ENCODE measurements at places on chromosomes 6 and 20.

GRCh38 chr6:15768999-15769398 lies 106.2 kb upstream of the DTNBP1 start:
- DNase-seq, result no peak

DNA sequence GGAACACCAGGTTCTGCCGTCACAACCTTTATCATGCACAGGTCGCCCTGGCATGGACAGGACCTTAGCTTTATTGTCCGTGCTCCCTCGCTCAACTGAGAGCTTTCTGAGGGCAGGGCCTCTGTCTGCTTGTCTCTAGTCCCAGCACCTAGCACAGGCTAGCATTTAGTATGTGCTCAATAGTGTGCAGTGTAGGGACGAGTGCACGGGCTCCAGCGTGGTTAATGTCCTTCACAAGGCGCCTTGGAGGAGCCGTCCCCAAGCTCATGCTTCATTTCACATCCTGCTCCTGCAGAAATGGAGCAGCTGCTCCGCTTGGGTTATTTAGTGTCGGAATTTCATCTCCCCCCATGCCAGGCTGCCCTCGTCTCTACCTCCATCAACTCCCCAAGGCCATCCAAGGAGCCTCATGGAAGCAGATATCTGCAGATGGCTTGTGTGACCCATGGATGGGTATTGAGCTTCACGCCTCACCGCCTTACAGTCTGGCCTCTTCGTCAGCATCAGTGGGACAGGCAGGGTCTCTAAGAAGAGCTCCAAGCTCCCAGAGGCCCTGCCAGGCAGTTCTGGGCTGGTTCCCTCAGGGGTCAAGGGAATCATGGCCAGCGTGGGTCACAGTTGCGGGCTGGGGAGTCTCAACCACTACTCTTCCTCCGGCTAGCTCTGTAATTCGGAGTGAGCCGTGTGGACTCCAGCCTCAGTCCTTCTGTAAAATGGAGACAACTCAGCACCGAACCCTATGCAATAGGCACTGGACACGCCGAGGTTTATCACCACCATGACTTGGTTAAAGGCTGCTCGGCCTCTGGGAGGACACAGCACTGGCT lies 60.8 kb upstream of the APCDD1L start:
- DNase-seq, result no peak

- no peak for DNase-seq
These were observed 39.8 kb upstream of the HBS1L start for GRCh38 chr6:135094403-135094821.

GRCh38 chr20:4370851-4371250 lies 350.9 kb upstream of the PRND start:
- DNase-seq, result no peak

DNA sequence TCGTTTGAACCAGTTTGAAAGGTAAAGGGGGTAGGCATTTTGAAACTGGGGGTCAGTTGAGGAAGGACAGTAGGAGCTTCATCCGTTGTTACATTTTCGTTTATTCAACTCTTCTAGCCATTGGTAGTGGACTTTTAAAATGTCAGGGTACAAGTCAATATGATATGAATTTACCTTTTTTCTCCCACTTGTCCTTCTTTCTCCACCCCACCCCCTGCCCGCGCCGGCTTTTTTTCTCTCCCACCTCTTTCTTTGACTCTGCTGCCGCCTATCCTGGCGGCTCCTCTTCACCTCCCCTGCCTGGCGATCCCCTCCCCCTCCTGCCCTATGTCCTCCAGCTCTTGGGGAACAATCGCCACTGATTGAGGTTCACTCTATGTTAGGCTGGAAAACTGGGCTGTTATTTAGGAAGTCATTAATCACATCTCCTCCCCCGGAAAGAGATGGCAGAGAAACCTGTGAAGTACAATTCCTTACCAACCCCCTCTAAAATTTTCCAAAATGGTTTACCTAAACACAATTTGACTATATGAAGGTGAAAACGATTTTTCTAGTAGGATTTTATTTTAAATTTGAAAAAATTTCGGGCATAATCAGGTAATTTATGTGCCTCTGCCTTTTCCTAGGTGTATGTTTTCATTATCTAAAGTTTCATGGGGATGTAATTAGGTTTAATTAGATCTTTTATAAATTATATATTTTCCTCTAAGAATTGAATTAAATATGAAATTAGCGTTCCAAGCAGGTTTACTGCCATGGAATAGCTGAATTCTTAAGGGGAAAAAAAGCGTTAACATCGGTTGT lies 778 bp upstream of the LIN28B start:
- no peak for DNase-seq

DNA sequence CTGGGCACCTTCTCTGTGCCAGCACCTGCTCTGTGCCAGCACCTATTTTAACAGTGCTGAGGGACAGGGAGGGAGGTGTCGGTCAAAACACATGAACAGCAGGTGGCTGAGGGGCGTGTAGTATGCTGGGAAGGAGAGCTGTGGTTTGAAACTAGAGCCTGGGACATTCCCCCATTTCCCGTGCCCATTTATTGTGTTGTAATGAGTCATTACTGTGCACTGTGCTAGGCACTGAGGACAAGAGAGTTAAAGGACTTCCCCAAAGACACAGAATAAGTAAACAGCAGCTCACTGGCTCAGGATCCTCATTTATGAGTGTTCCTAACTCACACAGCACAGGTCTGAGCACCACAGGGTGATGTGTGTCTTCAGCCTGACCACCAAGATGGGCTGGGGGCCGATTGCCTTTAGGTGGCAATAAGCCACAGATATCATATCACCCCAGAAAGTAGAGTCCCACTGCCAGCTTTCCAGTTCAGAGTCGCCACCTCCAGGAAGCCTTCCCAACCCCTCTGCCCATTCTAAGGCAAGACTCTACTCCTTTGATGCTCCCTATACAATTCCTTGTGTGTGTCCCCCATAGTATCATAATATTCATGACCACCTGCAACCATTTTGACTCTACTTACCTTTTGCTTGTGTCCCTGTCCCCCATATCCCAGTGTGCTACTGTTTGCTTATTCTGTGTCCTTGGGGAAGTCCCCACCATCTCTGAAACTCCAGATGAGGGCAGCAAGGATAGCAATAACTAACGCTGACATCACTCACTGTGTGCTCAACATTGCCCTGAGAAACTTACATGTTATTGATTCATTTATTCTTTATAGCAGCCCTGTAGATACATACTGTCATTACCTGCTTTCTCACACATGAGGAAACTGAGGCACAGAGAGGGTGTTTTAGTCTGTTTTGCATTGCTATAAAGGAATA lies 87.3 kb downstream of the TOX2 start:
- no peak for DNase-seq

GRCh38 chr6:56891754-56892153 lies 63.2 kb upstream of the BEND6 start:
- DNase-seq, result no peak

GRCh38 chr6:30926644-30927043 lies 5.3 kb downstream of the SFTA2 start:
- no peak for DNase-seq

DNA sequence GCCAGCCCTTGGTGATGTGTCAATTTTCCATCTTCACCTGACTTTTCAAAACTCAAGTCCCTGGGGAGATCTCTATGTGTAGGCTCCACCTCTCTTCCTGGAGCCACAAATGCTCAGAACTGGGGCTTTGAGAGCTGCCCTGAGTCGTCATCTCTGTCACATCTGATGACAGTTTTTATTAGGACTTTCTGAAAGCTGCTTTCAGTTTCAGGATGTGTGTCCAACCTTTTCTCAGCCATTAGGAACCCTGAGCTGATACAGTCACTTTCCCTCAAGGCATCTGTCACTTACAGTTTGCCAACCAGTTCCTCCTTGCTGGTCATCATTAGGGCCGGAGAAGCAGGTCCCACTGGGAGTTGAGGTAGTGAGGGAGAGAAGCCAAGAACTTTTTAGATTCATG lies 365.9 kb upstream of the CHD6 start:
- no peak for DNase-seq

DNA sequence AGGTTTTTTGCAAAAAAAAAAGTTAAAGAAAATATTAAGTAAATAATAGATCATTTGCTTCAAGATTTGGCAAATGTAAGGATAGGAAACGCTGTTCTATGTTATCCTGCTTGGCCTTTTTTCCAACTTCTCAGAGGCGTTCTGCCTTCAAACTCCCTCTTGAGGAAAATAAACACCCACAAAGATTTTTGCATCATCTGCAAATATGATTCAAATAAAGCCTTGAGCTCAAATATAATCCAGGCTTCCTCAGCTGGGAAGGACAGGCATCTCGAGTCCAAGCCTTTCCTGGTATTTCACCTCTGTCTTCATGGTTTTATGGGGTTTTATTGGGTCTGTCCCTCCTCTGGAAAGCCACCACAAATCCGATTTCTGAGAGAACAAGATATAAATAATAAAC lies 67.7 kb upstream of the PTPN1 start:
- no peak for DNase-seq

GRCh38 chr6:33273129-33273923 lies 1.5 kb downstream of the RPS18 start:
- DNase-seq, result no peak

DNA sequence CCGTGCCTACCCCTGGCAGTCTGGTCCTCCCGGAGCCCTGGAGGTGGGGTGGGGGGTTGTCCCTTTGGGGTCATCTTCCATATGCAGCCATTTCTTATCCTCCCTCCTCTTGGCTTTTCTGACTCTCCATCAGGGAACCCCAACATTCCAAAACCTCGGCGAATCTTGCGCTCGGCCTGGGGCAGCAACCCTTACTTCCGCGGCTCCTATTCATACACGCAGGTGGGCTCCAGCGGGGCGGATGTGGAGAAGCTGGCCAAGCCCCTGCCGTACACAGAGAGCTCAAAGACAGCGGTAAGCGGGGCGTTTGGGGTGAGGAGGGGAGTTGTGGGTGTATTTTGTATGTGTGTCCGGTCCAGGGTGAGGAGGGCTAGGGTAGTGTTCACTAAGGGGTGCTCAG lies 168.0 kb upstream of the RNF24 start:
- DNase-seq, result no peak

- DNase-seq, result peak; percentile 29
These were observed 70.6 kb downstream of the SGK1 start for GRCh38 chr6:134247231-134247833.

- no peak for DNase-seq
These were observed 28.7 kb downstream of the PYGB start for GRCh38 chr20:25276533-25277050.

DNA sequence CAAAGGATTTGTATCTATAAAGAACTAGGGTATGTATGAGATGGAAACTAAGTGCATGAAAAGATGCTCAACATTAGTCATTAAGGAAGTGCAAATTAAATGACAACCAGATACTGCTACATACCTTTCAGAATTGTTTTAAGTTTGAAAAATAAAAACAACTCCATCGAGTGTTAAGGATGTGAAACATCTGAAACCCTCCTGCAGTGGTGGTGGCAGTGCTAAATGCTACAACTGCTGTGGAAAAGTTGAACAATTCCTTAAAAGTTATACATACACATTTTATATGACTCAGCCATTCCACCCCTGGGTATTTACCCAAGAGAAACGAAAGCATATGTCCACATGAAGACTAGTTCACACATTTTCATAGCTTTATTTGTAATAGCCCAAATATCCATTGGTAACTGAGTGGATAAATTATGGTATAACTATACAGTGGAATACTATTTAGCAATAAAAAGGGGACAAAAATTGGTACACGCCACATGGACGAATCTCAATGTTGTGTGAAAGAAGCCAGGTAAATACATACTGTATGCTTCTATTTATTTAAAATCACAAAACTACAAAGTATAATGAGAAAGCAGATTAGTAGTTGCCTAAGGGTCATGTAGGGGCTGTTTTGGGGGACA lies 10.6 kb downstream of the ARMH2 start:
- DNase-seq, result no peak

Data from stimulated activated CD8-positive, alpha-beta memory T cell treated with anti-CD3 and anti-CD28 coated beads, Interleukin-4, amount 100 ng/mL, for 4 hours (primary cell).